ENCODE measurements at places on chromosomes 2 and 18.

DNA sequence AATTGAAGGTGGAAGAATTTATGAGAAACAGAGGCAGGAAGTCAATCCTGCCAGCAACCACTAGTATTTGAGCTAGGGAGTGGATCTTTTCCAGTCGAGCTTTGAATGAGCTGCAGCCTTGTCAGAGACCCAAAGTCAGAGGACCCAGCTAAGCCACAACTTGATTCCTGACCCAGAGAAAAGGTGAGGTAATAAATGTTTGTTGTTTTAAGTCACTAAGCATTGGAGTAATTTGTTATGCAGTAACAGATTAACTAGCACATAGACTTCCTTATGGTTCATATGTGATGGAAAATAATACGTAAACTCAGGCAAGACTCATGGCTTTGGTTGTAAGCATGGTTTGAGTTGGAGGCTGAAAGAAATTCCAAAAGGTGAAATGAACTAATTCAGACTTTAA, 21.6 kb downstream of the EFEMP1 start:
- no peak for DNase-seq

- DNase-seq: no peak
Measured at GRCh38 chr18:48947560-48947959, 3.2 kb downstream of the SMAD7 start.

- no peak for DNase-seq
Measured at GRCh38 chr2:187574969-187575750, 20.9 kb upstream of the TFPI start.

DNA sequence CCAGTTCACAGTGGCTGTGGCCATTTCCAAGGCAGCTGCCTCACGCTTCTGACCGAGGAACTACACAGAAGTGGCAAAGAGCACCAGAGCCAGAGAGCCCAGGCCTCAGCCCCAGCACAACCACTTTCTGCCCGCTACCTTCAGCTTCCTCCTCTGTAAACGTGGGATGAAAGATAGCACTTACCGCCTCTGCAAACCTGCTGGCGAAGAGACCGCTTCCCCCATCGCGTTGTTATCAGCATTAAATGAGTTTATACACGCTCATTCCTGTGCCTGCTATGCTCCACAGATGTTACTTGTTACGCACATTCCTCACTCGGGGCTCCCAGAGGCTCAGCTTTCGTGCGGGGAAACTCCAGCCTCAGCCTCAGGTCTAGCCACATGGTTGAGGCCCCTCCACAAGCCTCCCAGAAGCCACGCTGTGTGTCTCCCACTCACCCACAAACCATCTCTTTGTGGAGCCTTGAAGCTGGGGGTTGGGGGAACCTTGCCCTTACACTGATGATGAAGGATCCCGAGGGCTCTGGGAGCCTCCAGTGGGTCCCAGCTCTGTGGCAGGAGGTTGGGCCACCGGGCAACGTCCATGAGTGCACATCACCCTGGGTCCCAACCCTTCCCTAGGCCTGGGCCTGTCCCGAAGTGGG, 63.3 kb upstream of the SMAD7 start:
- no peak for DNase-seq

DNA sequence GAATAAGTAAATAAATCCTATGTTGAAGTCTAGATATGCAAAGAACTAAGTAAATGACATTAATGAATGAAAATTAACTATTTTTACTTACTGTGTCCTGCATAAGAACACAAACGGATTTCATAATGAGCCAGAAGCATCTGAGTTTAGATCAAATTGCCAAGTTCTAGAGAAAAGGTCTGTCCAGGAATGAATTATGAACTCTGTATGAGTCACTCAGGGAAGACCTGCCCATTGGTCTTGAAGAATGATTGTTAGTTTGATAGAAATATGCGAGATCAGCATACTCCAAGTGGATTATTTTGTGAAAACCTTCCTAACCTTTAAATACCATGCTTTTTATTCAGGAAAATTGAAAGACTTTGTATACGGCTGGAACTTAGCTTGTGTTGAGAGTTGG, 189.5 kb downstream of the DOK6 start:
- DNase-seq: no peak

DNA sequence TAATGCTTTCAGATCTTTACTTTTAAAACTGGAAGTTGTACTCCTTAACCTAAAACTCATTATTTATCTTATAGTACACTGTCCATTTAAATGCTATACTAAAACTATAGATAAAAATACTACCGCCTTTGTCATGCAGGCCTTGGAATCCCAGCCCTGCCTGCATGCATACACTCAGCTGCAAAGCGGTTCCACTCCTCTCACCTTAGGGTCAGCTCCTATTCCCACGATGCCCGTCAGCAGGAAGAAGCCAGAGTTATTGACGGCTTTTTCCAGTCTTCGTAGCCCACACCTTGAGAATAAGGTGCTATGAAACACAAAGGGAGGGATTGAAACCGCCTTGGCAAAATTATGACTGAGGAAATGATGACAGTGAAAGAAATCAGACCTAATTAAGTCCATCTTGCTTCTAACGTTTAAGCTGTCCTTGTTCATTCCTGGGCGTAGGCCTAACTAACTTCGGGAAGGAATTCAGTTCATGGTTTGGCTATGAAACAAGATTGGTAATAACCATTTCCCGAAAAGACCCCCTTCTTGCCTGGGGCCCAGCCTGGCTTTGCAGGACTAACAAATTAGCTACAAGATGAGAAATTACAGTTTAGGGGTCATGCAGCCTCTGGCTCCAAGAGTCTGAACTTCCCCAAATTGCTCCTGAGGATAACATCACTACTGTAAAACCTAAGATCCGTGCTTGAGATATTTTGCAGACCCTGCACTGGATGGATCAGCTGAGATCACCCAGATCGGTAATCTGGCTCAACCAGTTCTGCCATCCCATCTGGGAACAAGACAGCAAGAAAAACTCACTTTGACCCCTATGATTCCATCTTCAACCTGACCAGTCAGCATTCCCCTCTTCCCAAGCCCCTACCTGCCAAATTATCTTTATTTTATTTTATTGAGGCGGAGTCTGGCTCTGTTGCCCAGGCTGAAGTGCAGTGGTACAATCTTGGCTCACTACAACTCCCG, 17.1 kb downstream of the EPB41L5 start:
- no peak for DNase-seq

DNA sequence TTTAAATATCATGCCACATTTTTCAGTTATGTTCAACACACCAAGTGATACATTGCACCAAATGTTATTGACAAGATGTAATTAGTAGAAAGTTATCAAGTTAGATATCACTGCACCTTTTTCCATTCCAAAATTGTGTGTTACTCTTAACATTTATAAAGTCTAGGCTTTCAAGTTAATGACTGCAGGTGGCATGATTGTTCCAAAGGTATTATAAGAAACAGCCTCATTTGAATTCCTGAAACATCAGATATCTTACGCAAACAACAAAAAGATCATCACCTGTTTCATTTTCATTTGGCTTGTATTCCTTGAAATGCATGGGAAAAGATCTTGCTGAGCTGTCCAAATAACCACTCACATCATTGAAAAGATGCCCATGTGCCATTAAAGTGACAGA, 1528.2 kb upstream of the ZEB2 start:
- no peak for DNase-seq

DNA sequence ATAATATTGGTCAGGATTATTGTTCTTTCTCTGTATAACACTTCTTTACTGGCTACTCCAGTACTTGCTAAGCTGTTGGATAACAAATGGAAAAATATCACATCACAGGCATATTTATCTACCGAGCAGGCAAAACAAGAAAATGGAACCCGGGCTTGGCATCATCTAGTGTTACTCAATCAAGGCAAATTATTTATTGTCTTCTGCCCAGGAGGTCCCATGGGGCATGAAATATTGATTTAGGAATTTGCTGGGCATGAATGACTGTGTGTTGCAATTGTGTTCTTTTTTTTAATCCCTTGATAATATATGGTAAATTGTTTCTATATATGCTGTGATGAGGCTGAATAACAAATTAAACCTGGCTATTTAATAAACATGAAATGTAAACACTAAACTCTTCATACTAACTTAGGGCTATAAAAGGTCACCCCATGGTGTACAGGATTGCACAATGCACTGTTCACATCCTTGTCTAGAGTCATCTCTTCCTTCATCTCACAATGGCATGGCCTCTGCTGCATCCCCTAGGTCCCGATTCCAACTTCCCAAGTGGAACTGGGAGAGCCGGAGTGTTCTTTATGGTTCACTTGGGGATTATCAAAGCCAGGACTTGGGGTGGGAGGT, 2.2 kb upstream of the PARD3B start:
- no peak for DNase-seq

- peak; percentile 61 for DNase-seq
Measured at GRCh38 chr18:34491719-34492118, 218.4 kb upstream of the DTNA start.

GRCh38 chr2:237227592-237228280, 142.0 kb downstream of the COPS8 start:
- no peak for DNase-seq

- no peak for DNase-seq
Measured at GRCh38 chr2:105539331-105539730, 140.5 kb upstream of the FHL2 start.

DNA sequence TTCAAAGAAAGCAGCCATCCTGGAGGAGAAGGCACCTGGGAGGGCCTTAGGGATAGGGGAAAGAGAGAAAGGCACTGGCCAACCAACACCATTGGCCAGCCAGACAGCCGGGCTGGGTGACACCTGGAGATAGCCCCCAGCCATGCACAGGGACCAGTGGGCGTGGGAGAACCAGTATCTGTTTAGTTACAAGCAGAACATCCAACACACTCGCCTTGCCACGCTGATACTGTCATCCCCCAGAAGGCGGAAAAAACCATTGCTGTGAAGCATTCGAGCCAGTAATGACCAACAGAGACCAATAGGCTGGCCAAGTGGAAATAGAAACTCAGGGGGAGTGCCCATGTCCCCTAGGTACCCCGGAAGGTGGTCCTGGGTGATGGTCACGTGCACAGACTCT, 15.5 kb downstream of the ASPRV1 start:
- DNase-seq: no peak

GRCh38 chr2:191703079-191703725, 25.3 kb downstream of the NABP1 start:
- no peak for DNase-seq

DNA sequence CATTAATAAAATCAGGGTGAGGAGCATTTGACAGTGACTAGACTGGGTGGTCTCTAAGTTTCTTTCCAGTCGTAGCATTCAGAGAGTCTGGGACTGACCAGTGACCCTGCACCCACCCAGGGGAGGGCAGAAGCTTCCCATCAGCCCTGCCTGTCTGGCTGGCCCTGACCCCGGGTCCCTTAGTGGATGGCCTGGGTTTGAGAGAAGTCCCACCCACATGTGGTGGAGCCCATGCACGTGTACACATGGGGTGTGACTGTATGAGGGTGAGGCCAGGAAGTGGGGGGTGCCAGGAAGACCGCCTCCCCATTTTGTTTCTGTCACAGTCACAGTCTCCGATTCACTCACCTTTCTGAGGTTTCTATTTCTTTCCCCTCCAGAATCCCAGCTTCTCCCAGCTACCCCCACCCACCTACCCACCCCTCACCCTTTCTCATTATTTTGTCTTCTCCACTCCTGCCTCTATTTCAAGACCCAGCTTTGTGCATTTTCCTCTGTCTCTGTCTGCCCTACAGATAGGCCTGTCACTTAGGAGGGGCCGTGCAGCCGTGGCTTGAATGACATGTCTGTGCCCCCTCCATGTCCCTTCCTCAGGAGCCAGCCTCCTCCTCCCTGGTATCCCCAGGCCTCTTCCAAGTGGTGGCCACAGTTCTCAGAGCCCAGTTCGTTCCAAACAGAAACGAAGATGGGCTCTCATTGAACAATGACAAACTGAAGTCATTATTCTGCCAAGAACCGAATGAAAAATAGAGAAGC, 13.6 kb downstream of the CIB4 start:
- DNase-seq: no peak

GRCh38 chr2:132779206-132779721, 109.3 kb upstream of the LYPD1 start:
- no peak for DNase-seq

DNA sequence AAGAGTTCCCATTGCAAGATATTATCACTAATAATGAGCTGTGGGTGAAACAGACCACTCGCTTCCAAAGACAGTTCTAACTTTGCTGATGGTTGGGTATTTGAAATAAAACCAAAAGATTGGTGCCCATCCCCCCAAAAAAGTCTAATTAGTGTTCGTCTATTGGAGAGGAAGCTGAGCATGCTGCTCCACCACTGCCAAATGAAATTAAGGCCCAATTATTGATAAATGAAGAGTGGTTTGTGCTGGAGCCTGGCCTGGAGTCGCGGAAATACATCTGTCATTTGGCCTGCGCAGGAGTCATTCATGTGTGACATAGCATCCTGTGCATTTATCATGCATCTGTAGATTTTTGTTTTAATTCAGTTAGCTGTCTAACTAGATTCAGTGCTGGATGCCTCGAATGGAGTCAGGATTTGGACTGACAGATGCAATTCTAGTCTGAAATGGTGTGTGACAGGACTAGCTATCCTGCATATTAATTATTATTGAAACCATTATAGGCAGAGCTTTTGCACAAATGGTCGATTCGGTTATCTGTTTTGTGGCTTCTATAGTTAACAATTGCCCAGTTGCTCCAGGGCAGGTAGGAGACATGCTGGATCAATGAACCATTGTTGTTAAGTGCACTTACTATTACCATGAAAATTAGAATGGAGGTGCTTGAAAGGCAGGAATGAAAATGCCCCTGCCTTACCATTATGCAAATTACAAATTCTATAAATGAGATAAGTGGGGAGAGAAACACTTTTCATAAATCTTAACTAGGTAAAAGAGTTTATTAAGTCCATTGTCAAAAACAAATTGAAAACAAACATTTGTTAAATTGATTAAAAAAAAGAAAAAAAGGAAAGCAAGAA, 450.4 kb upstream of the TCF4 start:
- DNase-seq: no peak

DNA sequence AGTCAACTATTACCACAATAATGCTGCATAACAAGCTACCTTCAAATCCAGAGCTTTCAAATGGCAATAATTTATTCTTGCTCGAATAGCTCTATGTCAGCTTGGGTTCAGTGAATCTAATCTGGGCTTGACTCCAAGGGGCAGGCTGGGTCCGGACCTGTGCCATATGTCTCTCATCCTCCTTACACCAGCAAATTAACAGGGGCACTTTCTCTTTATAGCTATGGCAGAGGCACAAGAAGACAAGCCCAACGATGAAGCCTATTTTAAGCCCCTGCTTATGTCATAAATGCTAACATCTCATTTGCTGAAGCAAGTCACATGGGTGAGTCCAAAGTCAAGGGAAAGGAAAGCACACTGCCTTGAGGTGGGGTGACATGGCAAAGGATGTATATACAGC, 13.3 kb upstream of the ZNF521 start:
- DNase-seq: no peak

GRCh38 chr18:58618822-58619595, 9.9 kb downstream of the ALPK2 start:
- no peak for DNase-seq

DNA sequence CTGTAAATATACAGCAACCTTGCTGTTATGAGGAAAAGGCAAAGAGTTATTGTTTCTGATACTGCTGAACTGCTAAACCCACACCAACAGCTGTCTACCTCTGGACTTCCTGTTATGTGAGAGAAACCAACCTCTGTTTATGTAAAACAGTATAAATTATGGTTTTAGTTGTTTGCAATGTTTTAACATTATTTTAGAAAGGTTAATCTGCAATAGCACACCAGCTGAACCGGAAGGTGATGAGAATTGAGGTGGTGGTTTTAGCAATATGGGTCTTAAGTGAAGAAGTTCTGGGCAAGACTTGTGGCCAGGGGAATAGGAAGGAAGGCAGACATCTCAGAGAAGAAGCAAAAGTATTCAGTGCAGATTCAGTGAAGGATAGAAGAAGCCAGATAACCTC, 237.8 kb downstream of the PLCL1 start:
- no peak for DNase-seq

All from NCI-H510A treated with DMSO at 0.1 percent for 48 hours (cell line).